ENCODE measurements at places on chromosomes 5 and 9.
A peak's percentile ranks its signal among the peaks of the same experiment; 100 is the strongest.

DNA sequence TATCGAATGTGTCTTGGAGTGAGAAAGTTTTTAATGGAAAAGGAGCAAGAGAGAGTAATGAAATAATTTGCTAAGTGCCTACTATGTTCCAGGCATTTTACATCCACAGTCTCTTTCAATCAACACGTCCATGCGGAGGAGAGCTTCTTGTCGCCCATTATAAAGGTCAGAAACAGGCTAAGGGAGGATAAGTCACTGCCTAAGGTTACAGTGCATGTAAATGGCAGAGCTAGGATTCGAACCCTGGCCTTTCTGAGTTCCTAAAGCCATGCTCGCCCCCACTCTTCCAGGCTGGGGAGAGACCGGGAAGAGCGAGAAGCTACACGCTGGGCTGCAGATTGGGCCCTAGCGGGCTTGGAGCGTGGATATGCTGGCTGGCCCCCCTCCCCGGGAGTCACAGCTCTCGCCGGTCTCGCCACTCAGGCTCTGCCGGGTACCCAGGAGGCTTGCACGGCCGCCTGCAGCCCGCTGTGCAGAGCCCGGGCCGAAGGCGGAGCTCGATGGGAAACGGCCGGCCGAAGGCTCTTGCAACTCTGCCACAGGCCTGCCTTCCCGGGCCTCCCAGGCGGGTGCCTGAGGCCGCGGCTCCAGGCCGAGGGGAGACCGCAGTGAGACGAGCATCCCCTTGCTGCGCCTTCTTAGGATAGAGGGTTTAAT is 775 bp upstream of the LHX2 start:
- no peak for DNase-seq

GRCh38 chr5:43679214-43679613 is 76.2 kb downstream of the NNT start:
- DNase-seq, result no peak

- no peak for DNase-seq
These were observed 7.4 kb downstream of the CPLX2 start for GRCh38 chr5:175878544-175879438.

DNA sequence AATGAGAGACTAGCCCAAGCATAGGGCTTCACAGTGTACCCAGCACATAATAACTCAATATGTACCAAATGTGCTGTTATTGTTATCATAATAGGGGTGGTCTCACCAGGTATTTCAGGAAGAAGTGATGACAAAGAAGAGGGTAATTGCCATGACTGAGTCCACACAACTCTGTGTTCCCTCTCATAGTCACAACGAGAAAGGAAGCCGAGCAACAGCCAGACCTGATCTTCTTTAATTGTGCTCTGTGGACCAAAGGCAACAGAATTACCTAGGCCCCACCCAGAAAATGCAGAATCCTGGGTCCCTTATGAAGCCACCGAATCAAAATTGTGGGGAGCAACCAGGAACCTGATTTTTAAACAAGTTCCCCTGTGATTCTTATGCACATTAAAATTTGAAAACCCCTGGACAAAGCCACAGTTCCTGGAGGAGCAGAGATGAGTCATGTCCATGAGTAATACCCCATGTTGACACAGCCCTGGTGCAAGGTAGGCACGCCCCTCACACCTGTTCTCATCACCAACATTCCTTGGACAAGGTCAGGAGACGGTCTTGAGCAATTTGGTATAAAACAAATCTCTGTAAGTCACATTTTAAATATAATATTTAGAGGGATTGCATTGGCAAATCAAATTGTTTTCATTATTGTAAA is 5.2 kb downstream of the FGF1 start:
- DNase-seq, result no peak

DNA sequence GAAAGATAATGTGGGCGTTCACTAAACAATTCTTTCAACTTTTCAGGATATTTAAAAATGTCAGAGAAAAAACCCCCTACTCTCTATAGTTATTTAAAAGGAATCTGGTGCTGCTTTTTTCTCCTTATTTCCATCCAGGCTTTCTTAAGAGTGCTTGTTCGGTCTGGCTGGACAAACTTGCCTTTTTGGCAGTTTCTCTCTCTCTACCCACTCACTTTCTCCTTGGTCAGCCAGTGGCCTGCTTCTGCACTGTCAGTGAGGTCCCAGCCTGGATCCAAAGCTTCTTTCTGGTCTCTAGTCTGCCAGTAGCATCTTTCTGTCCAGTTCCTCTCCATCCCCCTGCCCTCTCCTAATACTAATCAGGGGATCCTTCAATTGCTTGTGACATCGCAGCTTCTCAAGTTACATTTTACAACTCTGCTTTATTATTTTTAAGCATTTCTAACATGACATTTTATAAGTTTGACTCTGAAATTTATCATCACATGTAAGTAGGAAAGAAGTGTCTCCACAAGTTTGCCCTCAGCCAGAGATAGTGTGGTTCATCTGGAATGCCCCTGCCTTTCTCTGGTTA is 50.4 kb downstream of the PIK3R1 start:
- DNase-seq, result no peak

DNA sequence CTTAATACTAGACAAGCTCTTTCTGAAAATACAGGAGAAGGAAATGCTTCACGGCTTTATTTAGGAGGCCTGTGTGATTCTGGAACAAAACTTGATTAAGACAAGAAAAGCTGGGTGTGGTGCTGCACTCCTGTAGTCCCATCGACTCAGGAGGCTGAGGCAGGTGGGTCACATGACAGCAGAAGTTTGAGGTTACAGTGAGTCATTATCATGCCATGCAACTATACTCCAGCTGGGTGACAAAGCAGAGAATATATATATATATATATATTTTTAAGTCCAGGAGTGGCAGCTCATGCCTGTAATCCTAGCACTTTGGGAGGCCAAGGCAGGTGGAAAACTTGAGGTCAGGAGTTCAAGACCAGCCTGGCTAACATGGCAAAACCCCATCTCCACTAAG is 33.1 kb upstream of the SPIN1 start:
- no peak for DNase-seq

GRCh38 chr5:109146591-109146990 is 263.2 kb downstream of the PJA2 start:
- DNase-seq, result no peak

GRCh38 chr5:168580227-168580508 is 1.0 kb upstream of the PANK3 start:
- no peak for DNase-seq

DNA sequence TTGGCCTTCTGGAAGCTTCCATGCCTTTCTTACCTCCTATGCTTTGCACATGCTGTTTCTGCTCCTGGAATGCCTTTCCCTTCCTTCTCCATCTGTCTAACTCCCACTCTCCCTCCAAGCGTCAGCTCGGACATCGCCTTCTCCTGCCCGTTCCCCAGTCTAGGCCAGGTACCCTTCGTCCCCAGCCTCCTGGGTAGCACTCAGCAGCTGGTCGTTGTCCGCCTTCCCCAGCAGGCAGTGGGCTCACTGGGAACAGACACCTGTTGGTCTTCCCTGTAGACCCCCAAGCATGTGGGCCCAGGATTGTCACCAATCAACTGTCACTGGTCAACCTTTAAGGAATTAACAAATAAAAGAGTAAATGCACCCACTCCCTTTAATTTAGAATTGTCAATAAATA is 202.2 kb downstream of the RGS3 start:
- DNase-seq, result no peak

DNA sequence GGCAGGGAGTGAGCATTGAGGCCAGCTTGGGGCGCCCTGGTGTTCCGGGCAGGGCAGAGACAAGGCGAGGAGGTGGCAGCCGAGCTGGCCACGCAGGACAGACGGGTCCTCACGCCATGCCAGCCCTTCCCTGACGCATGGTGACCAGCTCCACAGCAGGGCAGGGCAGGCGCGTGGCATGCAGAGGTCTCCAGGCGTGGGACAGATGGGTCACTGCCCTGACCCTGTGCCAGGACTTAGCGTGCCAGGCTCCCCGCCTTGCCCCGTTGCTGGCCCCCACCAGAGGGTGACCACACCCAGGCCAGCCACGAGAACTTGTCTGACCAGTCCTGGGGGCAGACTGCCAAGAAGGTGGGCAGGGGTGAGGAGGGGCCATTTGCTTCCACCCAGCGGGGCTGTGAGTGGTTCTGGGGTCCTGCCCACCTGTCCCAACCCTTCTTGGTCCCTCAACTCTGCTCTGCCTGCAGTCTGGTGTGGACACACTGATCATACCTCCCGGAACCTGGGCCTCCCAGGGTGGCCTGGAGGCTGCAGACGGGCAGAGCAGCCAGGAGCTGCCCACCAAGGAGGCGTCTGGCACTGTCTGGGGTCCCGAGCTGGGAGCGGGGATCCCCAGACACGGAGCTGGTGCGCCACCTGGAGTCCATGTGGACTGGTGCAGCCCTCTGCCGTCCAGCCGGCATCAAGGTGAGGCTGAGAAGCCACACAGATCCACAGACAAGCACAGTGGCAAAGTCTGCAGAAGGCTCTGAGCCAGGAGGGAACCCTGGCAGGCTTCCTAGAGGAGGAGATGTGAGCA is at the start of gene RNF224:
TSS of gene RNF224 (plus strand) at position 449 of the 799 bp plus-strand sequence. CDS start 834 bp downstream, outside the sequence.
- DNase-seq, result peak; percentile 78

DNA sequence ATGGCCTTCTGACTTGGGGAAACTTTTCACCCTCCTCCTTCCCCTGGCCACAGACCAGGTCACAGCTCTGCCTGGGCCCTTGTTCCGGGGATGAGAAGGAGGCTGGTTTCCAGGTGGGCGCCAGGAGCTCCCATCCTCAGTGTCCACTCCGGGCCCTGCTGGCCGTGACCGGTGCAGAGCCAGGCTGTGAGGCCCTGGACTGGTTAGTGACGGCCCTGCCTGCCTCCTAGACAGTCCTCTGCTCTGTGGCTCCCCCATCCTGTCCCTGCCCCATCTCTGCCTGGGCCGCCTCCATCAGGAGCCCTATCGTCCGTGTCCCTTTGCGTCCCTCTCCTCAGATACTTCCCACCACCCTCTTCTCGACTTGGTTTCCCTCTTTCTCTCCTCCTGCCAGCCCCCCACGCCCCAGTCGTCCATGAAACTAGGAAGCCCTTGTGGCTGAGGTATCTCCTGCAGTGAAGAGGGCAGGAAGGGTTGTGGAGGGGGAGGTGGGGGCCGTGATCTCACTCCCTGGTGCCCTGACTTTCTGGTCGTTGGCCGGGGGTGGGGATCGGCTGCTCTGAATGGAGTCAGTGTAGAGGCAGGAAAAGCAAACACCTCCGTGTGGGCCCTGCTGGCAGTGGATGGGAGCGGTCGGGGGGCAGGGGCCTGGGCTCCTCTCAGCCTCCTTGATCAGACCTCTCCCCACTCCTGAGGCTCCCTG is 15.4 kb upstream of the CERCAM start:
- no peak for DNase-seq

- DNase-seq, result no peak
These were observed 32.4 kb upstream of the C9orf57 start for GRCh38 chr9:72092820-72093219.

GRCh38 chr9:133058550-133059320 is 3.0 kb upstream of the CEL start:
- no peak for DNase-seq

GRCh38 chr9:95349091-95350038 is 31.9 kb upstream of the FANCC start:
- DNase-seq, result no peak

GRCh38 chr5:132500931-132501628 is 10.5 kb upstream of the IRF1 start:
- peak; percentile 86 for DNase-seq

DNA sequence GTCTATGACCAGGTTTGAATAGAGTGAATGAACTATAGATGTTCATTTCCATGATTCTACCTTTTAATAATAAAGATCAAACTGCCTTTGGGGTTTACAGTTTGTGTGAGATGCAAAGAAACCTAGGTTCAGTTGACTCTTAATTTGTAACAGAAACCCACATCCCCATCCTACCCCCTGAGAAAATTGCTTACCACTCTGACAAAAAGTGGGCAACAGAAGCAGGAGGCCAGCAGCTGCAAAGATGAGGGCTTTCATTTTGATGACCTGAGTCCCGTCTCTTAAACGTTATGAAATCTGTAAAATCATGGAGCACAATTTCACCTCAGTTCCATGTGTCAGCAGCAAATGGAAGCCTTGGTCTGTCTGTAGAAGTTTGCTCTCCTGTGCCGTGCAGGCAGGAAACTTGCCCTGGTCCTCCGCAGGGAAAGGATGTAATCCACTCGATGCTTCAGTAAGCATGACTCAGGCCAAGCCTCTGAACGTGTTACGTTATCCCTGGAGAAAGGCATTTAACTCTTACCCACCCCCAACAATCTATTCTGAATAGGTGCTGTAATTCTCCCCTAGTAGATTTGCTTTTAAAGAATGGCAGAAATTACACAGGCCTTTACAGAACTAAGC is at the start of gene F2RL2:
TSS of gene F2RL2 (minus strand) at position 431 of the 624 bp plus-strand sequence. CDS start at position 258, 173 bp downstream.
- DNase-seq, result no peak

DNA sequence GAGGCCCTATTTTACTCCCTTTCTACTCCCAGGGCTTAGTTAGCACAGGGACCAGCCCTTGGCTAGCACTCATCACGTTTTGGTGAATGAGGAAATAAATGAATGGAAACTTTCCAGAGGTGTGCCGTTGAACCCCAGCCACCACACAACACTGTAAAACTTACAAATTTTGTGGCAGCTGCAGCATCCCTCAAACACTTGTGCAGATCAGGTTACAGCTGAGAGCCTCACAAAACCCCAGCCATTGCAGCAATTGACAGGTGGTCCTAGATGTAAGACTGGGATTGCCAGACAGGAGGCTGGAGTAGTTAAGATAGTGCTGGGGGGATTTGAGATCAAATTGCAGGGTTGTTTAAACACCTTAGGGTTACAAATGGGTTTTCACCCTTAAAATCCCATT is 482.2 kb upstream of the KIF2A start:
- no peak for DNase-seq

- no peak for DNase-seq
These were observed 128.6 kb downstream of the SPATA31D1 start for GRCh38 chr9:82117026-82117811.

- DNase-seq, result no peak
These were observed 297.8 kb downstream of the CWC27 start for GRCh38 chr5:65066387-65067146.

- no peak for DNase-seq
These were observed 54.4 kb upstream of the AFAP1L1 start for GRCh38 chr5:149217096-149217802.

DNA sequence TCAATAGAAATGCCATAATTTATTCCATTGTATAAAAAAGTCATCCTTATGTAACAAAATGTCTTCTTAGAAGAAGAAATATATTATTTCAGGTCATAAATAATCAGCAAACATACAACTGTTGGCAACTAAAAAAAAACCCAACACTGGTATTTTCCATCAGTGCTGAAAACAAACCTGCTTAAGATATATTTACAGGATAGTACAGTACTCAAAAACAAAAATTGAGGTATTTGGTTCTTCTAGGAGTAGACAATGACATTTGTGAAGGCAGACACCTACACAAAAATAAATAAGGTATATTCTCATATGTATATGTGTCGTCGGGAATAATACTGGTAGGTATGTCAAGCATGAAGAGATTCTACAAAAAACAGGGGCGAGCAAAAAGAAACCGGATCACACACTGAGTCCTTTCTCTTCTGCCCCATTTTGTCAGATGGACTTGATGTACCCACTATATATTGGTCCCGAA is 2.9 kb downstream of the DUSP1 start:
- DNase-seq, result no peak

DNA sequence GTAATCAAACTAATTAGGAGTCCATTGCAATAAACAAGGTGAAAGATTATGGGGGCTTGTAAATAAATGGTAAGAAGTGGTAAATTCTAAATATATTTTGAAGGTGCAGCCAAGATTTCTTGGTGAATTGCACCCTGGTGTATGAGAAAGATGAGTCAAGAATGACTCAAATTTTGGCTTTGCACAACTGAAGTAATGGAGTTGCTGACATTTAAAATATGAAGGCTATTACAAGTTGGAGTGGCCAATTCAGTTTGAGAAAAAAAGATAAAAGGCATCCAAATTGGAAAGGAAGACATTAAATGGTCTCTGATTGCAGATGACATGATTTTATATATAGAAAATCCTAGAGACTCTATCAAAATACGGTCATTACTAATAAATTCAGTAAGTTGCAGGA is 2330.6 kb downstream of the MAT2B start:
- DNase-seq, result no peak

- DNase-seq, result no peak
These were observed 2.3 kb downstream of the VAV2 start for GRCh38 chr9:133989625-133990365.

Data from memory B cell (primary cell).